ENCODE measurements at places on chromosomes 4 and X.

DNA sequence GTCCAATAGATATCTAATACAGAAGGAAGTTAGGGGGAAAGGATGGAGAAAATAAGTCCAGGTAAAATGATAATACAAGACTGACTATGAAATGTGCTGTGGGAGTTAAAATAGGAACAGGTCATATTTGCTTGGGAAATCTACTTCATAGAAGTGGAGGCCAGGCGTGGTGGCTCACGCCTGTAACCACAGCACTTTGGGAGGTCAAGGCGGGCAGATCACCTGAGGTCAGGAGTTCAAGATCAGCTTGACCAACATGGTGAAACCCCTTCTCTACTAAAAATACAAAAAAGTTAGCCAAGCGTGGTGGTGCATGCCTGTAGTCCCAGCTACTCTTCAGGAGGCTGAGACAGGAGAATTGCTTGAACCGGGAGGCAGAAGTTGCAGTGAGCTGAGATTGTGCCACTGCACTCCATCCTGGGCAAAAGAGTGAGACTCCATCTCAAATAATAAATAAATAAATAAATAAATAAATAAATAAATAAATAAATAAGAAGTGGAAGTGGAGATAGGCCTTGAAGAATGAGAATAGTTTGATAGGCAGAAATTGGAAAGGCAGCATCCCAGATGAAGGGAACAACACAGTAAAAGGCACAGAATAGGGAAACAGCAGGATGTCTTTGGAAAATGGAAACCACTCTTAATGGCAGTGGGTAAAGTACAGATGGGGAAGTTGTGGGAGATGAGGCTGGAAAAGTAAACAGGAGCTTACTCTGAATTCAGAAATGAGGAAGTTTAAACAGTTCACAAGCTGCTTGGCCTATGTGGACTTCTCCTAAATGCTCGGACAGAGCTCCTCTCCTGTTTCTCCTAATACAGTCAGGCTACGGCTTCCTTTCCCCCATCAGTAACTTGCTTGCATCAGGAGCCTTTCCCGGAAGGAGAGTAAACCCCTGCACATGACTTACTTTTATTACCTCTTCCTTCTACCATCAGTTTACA lies 15.1 kb upstream of the GK start:
- DNase-seq = no peak

- no peak for DNase-seq
Measured at GRCh38 chr4:131566026-131566425, 1583.1 kb upstream of the PCDH10 start.

DNA sequence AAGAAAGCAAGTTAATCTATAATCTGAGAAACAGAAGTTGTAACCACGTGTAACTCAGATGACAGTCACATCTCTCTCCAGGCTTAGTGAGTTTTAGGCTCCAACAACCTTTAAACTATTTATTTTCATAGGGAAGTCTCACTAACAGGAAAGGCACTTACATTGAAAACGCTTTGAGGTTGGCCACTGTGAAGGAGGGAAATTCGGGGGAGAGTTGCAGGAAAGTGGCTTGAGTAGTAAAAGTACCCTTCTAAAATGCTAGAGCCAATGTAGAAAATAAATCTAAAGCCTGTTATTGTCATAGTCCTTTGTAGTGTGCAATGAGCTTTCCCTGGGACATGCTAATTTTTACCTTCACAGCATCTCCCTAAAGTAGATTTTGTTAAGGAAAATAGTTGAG lies 995 bp upstream of the NFXL1 start:
- DNase-seq = no peak

GRCh38 chr4:176906709-176907108 lies 114.0 kb upstream of the VEGFC start:
- no peak for DNase-seq

GRCh38 chr4:41796545-41797210 lies 48.2 kb upstream of the PHOX2B start:
- no peak for DNase-seq
